Hepatocyte (in vitro differentiated cells): ENCODE measurements at places on chromosomes 6 and 20.

DNA sequence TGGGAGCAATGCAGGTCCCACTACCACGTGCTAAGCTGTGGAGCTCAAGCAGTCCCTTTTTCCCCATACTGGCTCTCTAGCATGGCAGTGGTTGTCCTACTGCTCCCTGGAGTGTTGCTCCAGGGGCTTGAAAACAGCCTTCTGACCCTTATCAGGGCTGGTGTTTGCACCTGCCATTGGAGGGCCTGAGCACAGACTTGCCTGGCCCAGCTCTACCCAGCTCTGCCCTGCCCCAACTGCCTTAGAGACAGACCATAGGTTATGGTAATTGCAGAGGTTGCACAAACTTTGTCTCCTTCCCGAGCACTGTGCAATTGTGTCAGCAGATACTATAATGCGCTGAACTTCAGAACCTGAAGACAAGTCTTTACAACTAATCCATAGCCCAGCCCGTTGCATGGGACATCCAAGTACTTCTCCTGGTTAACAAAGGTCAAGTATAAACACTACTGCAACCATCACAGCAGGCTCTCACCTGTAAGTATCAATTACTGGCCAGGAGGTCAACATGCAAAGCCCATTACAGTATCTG is 58.7 kb downstream of the PDSS2 start:
- H3K27me3 ChIP-seq: no peaks in the 10 kb centered on the region
- H3K36me3 ChIP-seq: peaks cover 4% of the 10 kb centered on the region
- no peak for DNase-seq
- no peak overlapping the region for H3K27ac ChIP-seq
- no peak overlapping the region for H3K4me3 ChIP-seq

DNA sequence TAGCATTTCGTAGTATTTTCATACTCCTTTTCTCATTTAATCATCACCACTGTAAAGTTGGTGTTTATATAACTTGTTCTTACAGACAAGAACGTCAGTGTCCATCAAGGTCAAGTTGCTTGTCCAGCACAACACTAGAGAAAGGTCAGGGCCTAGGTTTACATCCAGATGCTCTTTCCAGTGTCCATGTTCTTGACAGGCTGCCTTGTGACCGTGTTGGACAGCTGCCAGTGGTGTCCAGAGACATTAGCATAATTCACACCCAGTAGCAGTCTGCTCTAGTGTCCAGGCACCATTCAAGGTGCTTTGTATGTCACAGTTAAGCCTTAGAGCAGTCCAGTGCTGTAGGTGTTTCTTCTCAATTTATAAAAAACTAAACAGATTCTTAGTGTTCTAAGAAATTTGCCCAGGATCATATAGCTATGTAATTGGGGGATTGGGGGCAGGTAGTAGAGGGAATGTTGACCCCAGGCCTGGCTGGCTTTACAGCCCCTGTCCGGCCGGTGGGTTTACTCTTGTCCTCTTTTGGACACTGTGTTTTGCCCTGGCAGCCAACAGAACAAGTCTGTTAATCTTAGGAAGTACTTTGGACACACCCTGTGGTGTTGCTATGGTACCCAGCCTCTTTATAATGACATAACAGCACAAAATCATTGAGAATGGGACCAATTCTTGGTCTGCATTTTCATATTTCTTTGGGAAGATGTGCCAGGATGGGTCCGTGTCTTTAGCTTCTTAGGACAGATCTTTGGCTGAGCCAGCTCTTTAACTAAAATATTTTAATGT is 8.0 kb downstream of the STK35 start:
- no peak overlapping the region for H3K4me3 ChIP-seq
- no peaks in the 10 kb centered on the region for H3K36me3 ChIP-seq
- DNase-seq: peak; percentile 47
- no peaks in the 10 kb centered on the region for H3K27me3 ChIP-seq
- H3K27ac ChIP-seq: peak overlapping the region; percentile 22

GRCh38 chr6:93104195-93104817 is 315.1 kb downstream of the EPHA7 start:
- no peaks in the 10 kb centered on the region for H3K36me3 ChIP-seq
- H3K4me1 ChIP-seq: peaks cover 20% of the 10 kb centered on the region
- no peaks in the 10 kb centered on the region for H3K27me3 ChIP-seq

DNA sequence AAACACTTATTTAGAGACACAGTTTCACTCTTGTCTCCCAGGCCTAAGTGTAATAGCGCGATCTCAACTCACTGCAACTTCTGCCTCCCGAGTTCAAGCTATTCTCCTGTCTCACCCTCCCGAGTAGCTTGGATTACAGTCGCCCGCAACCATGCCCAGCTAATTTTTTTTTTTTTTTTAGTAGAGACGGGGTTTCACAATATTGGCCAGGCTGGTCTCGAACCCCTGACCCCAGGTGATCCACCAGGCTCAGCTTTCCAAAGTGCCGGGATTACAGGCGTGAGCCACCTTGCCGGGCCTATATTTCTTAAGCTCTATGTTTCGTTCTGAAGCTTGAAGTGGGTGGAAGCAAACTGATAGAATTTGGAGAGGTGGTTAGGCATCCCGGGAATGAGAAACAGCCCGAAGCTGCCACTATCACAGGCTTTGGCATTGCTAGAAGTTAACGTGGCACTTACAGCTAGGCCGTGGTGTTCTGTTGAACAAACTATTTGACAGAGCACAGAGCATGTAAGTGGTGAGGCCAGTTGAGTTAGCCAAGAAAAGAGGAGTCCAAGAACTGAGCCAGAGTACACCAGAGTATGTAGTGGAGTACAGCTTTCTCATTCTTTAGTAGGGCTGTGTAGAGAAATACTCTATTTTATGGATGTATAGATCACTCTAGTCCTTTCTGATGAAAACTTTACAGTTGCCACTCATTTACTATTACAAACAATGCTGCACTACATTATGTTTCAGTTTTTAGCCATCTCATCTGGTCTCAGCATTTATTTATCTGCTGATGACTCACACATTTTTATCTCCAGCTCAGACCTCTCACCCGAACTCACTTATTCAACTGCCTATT is 62.0 kb upstream of the HFE start:
- no peaks in the 10 kb centered on the region for H3K36me3 ChIP-seq
- H3K27me3 ChIP-seq: no peaks in the 10 kb centered on the region
- peaks cover 9% of the 10 kb centered on the region for H3K4me1 ChIP-seq
- H3K27ac ChIP-seq: peak overlapping the region; percentile 93
- peak; percentile 67 for DNase-seq

- peaks cover 48% of the 10 kb centered on the region for H3K4me1 ChIP-seq
- no peaks in the 10 kb centered on the region for H3K36me3 ChIP-seq
- peak overlapping the region; percentile 91 for H3K27ac ChIP-seq
- H3K27me3 ChIP-seq: no peaks in the 10 kb centered on the region
Observed at GRCh38 chr20:49278818-49279676, 1.2 kb upstream of the ZNFX1 start.

DNA sequence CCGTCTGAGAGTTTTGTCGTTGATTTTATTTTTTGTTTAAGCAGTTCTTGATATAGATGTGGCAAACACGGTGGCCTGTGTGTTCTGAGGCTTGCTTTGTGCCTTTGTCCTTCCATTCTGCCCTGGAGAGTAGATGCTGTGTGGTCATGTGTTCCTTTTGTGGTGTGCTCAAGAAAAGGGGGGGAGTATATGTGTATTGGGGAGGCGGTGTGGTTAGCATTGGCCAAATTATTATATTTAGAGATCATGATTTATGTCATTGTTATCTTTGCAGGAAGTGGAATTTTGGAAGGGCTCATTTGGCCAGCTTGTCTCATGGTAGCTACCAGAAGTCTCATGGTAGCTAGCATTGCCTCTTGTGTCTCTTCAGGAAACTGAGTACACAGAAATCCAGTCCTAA is 16.4 kb downstream of the RREB1 start:
- no peaks in the 10 kb centered on the region for H3K36me3 ChIP-seq
- peak overlapping the region; percentile 7 for H3K27ac ChIP-seq
- H3K27me3 ChIP-seq: no peaks in the 10 kb centered on the region
- DNase-seq: no peak
- H3K4me3 ChIP-seq: no peak overlapping the region
- peaks cover 4% of the 10 kb centered on the region for H3K4me1 ChIP-seq

GRCh38 chr20:59154317-59155013 is 9.2 kb upstream of the ZNF831 start:
- H3K4me3 ChIP-seq: no peak overlapping the region
- H3K36me3 ChIP-seq: no peaks in the 10 kb centered on the region
- peaks cover 8% of the 10 kb centered on the region for H3K4me1 ChIP-seq
- no peak for DNase-seq
- H3K27me3 ChIP-seq: no peaks in the 10 kb centered on the region

- H3K4me3 ChIP-seq: no peak overlapping the region
- H3K27ac ChIP-seq: no peak overlapping the region
- DNase-seq: peak; percentile 83
- no peaks in the 10 kb centered on the region for H3K36me3 ChIP-seq
Observed at GRCh38 chr6:158072083-158072721, 90.5 kb downstream of the SYNJ2 start.

DNA sequence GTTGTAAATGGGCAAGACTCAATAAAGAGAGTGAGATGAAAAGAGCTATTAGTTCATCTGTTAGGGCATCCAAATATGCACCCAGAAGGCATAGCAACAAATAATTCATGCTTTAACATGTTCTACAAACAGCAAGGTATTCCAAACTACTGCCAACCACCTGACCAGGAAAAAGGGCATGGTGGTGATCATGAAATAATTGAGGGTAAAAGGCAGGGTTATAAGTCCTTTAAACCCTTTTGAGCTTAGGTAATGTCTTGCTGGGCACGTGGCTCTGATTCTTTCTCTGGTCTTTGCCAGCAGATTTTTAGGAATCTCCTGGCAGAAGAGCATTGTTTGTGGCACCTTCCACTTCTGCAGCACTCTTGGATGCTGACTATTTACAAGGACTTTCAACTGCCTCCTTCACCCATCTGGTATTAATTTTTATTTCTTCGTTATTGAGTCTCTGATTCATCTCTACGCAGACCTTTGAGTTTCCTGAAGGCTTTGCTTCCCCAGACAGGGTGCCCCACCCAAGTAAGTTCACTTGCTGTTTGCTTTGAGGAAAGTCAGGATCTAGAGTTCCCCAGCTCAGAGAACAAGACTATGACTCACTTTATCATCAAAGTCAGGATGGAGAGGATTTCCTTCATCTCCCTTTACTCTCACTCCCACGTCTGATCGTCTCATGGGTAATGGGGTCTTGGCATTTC is 83.4 kb upstream of the NEDD9 start:
- H3K27me3 ChIP-seq: no peaks in the 10 kb centered on the region
- peak overlapping the region; percentile 78 for H3K27ac ChIP-seq
- no peak overlapping the region for H3K4me3 ChIP-seq

DNA sequence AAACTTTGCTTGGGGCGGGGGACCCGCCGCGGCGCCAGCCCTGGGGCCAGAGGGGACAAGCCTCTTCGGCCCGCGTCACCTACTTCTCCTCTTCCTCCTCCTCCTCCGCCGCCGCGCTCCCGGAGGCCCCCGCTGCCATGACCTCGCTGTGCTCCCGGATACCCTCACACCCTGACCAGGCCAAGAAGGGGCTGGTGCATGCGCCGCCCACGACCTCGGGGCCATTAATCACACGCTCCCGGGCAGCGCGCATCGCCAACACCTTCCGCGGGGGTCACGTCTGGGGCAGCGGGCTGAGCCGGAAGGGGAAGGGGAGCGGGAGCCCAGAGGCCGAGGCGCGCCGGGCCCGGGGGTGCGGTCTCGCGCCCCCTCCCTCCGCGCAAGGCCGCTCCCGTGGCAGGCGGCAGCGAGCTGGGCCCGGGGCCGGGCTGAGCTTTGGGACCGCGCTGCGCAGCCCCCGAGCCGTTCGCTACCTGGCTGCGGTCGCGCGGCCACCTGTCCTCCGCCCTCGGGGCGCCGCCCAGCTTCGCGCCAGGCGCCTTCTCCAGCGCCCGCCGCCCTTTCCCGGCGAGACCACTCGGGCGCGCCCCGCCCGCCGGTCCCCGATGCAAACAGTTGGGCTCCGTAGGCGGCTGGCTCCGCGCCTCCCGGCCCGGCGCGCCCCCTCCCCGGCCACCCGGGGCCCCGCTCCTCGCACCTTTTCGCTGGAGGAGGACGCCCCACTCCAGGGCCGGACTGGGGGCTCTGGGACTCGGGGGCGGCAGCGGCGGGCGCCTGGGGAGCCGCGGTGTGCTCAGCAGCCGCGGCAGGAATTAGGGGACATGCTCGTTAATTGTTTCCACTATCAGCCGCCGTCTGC is 575 bp upstream of the CNR1 start:
- peaks cover 62% of the 10 kb centered on the region for H3K27me3 ChIP-seq
- peaks cover 10% of the 10 kb centered on the region for H3K4me1 ChIP-seq
- H3K27ac ChIP-seq: peak overlapping the region; percentile 32
- peak overlapping the region; percentile 84 for H3K4me3 ChIP-seq
- peak; percentile 51 for DNase-seq

DNA sequence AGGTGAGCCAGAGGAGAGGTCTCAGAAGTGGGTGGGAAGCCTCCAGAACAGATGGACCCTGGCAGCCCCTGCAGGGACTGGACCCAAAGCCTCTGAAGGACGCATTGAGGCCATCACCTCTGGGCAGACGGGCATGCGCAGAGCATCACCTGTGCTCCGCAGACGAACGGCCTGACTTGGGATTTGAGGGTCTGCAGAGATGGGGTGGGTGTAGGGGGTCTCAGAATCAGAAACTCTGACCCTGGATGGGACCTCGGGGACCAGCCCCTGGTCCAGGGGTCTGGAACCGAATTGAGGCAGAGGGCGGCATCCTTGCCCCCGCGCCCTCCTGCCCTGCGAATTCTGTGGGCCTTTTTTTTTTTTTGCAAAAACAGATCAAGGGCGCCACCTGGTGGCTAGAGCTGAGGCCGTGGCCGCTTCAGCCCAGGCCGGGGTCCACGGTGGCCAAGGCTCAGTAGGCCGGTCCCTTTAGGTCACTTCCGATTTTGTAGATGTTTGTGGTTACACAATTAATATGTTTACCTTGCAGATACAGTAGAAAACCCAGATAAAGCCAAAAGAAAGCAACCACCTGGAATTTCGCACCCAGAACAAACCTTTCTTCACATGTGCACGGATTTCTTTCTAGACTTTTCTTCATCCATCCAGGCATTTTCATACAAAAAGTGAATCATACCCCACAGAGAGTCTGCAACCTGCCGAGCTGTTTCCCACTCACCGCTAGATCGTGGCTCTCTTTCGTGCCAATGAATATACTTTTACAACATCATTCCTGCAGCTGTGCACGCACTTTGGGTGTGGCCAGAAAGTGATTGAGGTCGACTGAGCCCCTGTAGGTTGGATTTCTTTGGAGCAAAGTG is 25.9 kb downstream of the ZBP1 start:
- peaks cover 4% of the 10 kb centered on the region for H3K4me1 ChIP-seq
- H3K36me3 ChIP-seq: no peaks in the 10 kb centered on the region
- no peaks in the 10 kb centered on the region for H3K27me3 ChIP-seq
- no peak overlapping the region for H3K27ac ChIP-seq
- no peak overlapping the region for H3K4me3 ChIP-seq

DNA sequence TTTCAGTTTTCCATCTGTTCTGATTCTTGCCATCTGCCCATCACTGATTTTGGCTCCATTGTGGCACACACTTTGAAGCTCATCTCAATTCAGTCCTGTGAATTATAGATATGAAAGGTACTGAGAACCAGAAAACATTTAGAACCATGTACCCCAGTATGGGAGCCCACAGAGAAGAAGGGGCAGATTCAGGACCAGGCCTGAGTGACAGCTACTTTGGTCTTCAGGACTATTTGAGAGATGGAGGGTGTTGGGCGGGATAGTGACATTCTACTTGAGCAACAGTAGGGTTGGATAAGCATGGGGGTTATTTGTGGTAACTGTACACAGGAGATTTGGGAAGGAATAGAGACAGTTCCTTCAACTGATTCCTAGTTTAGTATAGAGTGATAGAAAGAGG is 259.2 kb upstream of the MANEA start:
- DNase-seq: no peak
- H3K4me3 ChIP-seq: no peak overlapping the region
- H3K4me1 ChIP-seq: no peaks in the 10 kb centered on the region
- no peaks in the 10 kb centered on the region for H3K27me3 ChIP-seq
- H3K36me3 ChIP-seq: no peaks in the 10 kb centered on the region
- no peak overlapping the region for H3K27ac ChIP-seq
